ENCODE measurements at places on chromosomes 16 and 17. TPM values are rescaled to one million over a fixed set of nuclear protein-coding genes. Genes with fewer than 3 reads are reported as not detected.
A peak's percentile ranks its signal among the peaks of the same experiment; 100 is the strongest.

Gene ALDH3A1
- not detected for total RNA-seq

Gene CASKIN2
- total RNA-seq = 6.9 TPM

Gene SLC5A10
- total RNA-seq = not detected

Gene TP53TG3F
- not detected for total RNA-seq

Gene HSD17B1
- total RNA-seq = 0.37 TPM

Gene CCDC200
- 0.33 TPM for total RNA-seq

GRCh38 chr16:66486773-66487579, 59.9 kb downstream of the BEAN1 start:
- H3K36me3 ChIP-seq = no peaks in the 10 kb centered on the region
- no peak overlapping the region for H3K4me3 ChIP-seq
- H3K27ac ChIP-seq = no peak overlapping the region
- DNase-seq = no peak
- H3K4me1 ChIP-seq = peaks cover 4% of the 10 kb centered on the region

- H3K4me1 ChIP-seq = no peaks in the 10 kb centered on the region
- DNase-seq = no peak
- no peak overlapping the region for H3K4me3 ChIP-seq
- H3K27ac ChIP-seq = no peak overlapping the region
- no peaks in the 10 kb centered on the region for H3K27me3 ChIP-seq
Measured at GRCh38 chr17:69175625-69176456, 34.1 kb upstream of the ABCA6 start.

DNA sequence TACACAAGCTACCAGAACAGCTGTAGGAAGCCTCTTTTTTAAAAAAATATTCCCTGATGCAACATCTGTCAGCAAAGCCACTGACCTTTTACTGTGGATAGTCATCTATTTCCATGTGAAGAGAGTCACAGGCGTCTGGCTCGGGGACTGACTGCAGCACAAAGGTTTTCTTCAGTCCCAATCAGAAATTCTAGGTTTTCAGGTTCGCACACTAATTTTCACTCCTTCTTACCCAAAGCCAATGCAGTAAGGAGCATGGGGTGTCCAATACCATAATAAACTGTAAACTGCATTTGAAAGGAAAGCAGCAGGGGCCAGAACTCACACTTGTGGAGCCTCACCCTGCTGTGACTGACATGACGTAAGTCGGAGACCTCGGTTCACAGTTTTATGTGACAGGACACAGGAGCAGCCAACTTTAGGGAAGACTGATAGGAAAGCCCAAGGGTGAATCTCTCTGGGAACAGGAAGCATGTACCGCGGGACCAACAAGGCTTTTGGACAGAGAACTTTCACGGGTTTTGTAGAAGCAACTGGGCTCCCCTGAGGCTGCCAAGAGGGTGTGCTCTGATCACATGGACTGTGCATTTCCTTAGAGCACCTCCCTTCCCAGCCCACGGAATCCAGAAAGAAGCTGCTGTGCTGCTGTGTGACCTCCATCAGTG, 9.1 kb upstream of the TMEM100 start:
- H3K27ac ChIP-seq = no peak overlapping the region
- no peak for DNase-seq
- no peaks in the 10 kb centered on the region for H3K36me3 ChIP-seq
- H3K27me3 ChIP-seq = no peaks in the 10 kb centered on the region
- no peaks in the 10 kb centered on the region for H3K4me1 ChIP-seq
- H3K4me3 ChIP-seq = no peak overlapping the region

DNA sequence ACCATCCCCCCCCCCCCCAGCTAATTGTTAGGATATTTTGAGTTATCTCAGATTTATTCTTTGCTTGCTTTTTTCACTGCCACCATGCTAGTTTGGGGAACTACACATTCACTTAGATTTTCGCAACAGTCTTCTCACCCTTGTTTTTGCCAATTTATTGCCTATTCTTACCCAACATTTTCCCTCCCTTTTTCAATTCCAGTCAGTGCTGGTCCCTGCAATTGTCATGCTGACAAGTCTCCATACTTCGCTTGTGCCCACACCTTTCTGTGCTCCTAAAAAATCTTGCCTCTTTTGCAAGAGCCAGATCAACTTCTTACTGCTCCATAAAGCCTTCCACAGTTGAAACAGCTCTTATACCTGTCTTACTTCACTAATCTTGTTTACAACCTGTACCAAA, 16.3 kb downstream of the TNRC6A start:
- H3K4me3 ChIP-seq = no peak overlapping the region
- peaks cover 72% of the 10 kb centered on the region for H3K4me1 ChIP-seq
- H3K27me3 ChIP-seq = no peaks in the 10 kb centered on the region
- H3K36me3 ChIP-seq = no peaks in the 10 kb centered on the region
- no peak overlapping the region for H3K27ac ChIP-seq

GRCh38 chr17:51674579-51675255, 414.4 kb downstream of the UTP18 start:
- no peaks in the 10 kb centered on the region for H3K36me3 ChIP-seq
- no peaks in the 10 kb centered on the region for H3K4me1 ChIP-seq
- no peak overlapping the region for H3K4me3 ChIP-seq
- H3K27me3 ChIP-seq = no peaks in the 10 kb centered on the region
- no peak overlapping the region for H3K27ac ChIP-seq

DNA sequence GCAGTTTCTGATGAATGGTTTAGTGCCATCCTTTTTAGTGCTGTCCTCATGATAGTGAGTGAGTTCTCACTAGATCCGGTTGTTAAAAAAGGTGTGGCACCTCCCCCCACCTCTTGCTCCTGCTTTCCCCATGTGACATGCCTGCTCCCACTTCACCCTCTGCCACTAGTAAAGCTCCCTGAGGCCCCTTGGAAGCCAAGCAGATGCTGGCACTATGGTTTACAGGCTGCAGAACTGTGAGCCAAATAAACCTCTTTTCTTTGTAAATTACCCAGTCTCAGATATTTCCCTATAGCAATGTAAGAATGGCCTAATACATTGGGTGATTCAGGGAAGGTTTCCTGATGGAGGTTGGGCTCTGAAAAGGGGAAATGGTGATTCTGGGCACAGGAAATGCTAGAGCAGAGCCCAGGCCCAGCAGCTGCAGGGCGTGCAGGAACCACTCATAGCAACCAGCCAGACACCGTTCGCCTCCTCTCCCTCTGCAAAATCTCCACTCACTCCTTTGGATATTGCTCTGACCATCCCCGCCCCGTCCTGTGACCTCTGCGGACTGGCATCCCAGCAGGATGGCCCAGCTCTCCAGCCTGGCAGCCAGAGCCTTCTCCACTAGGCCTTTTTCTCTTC, 2.6 kb upstream of the ADORA2B start:
- no peak overlapping the region for H3K4me3 ChIP-seq
- H3K27me3 ChIP-seq = no peaks in the 10 kb centered on the region
- H3K27ac ChIP-seq = no peak overlapping the region
- no peak for DNase-seq
- no peaks in the 10 kb centered on the region for H3K4me1 ChIP-seq

DNA sequence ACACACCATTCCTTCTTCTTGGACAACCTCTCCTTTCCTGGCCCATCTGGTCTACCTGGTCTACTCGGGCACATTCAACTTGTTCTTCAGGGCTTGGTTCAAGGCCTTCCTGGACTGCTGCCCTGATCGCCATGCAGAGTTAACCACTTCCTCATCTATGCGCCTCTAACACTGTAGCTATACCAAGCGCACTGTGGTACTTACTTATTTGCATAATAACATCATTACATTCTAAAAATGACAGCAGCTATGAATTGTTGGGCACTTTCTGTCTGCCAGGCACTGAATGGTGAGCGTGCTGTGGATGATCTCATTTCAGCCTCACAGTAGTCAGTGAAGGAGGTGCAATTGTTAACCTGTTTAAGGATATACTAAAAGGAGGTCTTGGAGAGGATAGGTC, 66.9 kb upstream of the SDK2 start:
- no peak overlapping the region for H3K4me3 ChIP-seq
- peaks cover 10% of the 10 kb centered on the region for H3K4me1 ChIP-seq
- H3K27ac ChIP-seq = no peak overlapping the region

DNA sequence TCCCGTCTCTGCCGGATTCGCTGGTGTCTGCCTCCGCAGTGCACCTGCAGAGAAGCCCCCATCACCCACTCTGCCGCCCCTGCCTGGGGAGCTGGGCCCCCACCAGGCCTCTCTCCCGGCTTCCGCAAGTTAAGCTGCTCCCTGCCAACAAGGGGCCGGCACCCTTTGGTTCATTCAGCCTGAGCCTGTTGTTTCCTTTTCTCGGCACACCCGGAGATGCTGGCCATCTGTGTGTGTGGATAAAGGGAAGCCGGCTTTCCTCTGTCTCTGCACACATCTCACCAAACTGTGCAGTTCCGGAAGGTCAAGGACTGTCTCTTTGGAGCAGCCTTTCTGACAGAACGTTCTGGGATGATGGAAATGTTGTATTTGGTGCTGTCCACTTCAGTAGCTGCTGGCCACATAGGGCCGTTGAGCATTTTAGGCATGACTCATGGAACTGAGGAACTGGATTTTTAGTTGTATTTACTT, 6.8 kb downstream of the MAPK8IP3 start:
- H3K4me3 ChIP-seq = no peak overlapping the region
- H3K4me1 ChIP-seq = peaks cover 23% of the 10 kb centered on the region
- no peak for DNase-seq
- H3K27me3 ChIP-seq = no peaks in the 10 kb centered on the region
- no peak overlapping the region for H3K27ac ChIP-seq
- H3K36me3 ChIP-seq = no peaks in the 10 kb centered on the region

DNA sequence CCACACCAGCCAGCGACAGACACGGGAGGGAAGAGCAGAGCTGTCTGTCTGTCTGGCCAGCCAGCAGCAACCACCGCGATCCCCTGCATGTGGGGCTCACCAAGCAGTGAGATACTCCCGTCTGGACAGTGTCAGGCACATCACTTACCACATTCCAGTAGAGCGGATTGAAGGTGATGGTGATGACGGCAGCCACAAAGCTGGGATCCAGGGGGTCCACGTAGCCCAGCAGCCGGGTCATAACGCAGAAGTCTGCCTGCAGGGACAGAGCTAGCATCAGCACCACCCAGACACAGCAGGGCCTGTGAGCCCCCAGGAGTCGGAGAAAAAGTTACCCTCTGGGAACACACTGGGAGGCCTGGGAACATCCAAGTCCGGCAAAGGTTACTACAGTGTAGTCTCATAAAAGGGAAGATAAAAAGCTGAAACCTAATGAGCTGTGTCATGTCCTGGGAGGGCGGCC, 14.7 kb downstream of the PEMT start:
- H3K4me3 ChIP-seq = no peak overlapping the region
- DNase-seq = no peak
- H3K27me3 ChIP-seq = no peaks in the 10 kb centered on the region
- no peaks in the 10 kb centered on the region for H3K4me1 ChIP-seq

DNA sequence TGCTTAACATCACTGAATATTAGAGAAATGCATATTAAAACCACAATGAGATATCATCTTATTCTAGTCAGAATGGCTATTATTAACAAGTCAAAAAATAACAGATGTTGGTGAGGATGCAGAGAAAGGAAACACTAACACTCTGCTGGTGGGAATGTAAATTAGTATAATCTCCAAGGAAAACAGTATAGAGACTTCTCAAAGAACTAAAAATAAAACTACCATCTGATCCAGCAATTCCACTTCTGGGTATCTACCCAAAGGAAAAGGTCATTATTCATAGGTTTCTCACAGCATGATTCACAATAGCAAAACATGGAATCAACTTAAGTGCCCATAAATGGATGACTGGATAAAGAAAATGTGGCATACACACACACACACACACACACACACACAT, 166.4 kb downstream of the CEP112 start:
- no peak for DNase-seq
- H3K27ac ChIP-seq = no peak overlapping the region
- H3K27me3 ChIP-seq = no peaks in the 10 kb centered on the region
- no peak overlapping the region for H3K4me3 ChIP-seq
- no peaks in the 10 kb centered on the region for H3K4me1 ChIP-seq

GRCh38 chr16:67993207-67994039, 5.9 kb downstream of the DPEP2 start:
- peaks cover 23% of the 10 kb centered on the region for H3K4me1 ChIP-seq
- H3K27me3 ChIP-seq = no peaks in the 10 kb centered on the region
- H3K36me3 ChIP-seq = no peaks in the 10 kb centered on the region
- peak overlapping the region; percentile 71 for H3K27ac ChIP-seq
- H3K4me3 ChIP-seq = peak overlapping the region; percentile 41

GRCh38 chr16:67959536-67960329, 8.7 kb downstream of the SLC12A4 start:
- no peak for DNase-seq
- no peaks in the 10 kb centered on the region for H3K4me1 ChIP-seq
- H3K4me3 ChIP-seq = no peak overlapping the region
- H3K27me3 ChIP-seq = no peaks in the 10 kb centered on the region
- H3K27ac ChIP-seq = no peak overlapping the region

DNA sequence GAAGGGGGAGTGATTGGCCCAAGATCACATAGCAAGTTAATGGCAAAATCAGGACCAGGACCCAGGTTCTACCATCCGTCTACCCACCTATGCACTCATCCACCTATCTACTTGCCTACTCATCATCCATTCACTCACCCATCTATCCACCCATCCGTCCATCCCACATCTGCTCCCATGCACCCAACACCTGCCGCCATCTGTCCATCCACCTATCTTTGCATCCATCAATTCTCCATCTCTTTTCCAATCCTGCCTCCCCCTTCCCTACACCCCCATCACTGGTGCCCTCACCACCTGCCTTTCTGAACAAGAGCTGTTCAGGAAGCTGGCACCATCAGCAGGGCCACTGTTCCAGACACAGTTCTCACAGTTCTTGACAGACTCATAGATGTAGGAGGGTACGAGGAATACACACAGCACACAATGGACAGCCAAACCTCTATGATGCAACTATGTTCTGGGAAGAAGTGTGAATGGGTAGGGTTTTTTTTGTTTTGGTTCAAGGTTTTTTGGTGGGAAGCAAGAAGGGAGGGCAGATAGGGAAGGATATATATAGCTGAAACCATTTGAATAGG, 4.5 kb downstream of the SAMD14 start:
- no peak overlapping the region for H3K4me3 ChIP-seq
- H3K27me3 ChIP-seq = peaks cover 10% of the 10 kb centered on the region
- no peak overlapping the region for H3K27ac ChIP-seq
- no peak for DNase-seq
- peaks cover 11% of the 10 kb centered on the region for H3K4me1 ChIP-seq

DNA sequence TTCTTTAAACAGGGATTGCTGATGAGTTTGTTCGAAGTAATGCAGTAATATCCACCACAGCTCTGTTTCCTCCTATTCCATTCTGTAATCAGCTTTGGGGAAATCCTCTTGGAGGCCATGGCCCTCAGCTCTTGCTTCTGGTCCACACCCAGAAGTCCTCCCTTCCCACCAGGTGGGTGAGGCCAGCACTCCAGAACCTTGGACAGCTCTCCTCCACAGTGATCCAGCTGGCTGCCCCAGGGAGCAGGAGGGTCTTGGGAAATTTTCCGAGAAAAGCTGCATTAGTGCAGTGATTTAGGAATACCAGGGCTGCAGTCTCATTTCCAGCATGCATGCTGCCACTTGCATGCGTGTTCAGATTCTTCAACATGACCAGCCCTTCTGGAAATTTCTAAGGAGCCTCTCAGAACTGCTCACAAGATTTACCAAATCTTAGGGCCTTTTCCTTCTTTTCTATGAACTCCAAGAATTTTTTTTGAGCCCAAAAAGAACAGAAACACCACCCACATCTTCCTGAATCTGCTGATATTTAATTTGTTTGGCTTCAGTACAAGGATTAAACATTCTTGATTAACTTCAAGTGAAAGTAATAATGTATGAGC, 4.2 kb downstream of the SMPD3 start:
- peaks cover 25% of the 10 kb centered on the region for H3K4me1 ChIP-seq
- no peaks in the 10 kb centered on the region for H3K36me3 ChIP-seq
- DNase-seq = no peak
- peaks cover 30% of the 10 kb centered on the region for H3K27me3 ChIP-seq
- H3K27ac ChIP-seq = no peak overlapping the region

Data from CD8-positive, alpha-beta memory T cell (primary cell).